ENCODE measurements at places on chromosomes 2 and 18. TPM values are rescaled to one million over a fixed set of nuclear protein-coding genes. Genes with fewer than 3 reads are reported as not detected.

The ANKRD30BL gene
- 0.32 TPM for polyA plus RNA-seq

The CFAP65 gene
- 3.3 TPM for polyA plus RNA-seq

The PROKR1 gene
- polyA plus RNA-seq, result 0.09 TPM

The G6PC2 gene
- polyA plus RNA-seq, result 0.09 TPM

The VIT gene
- not detected for polyA plus RNA-seq

The CCDC148 gene
- polyA plus RNA-seq, result 5.1 TPM

The CD8B gene
- polyA plus RNA-seq, result 0.39 TPM

The GRB14 gene
- 59.4 TPM for polyA plus RNA-seq

The RNF25 gene
- 37.7 TPM for polyA plus RNA-seq

The OSGEPL1 gene
- 24.4 TPM for polyA plus RNA-seq

The OSR1 gene
- polyA plus RNA-seq, result 46.2 TPM

The IL36B gene
- not detected for polyA plus RNA-seq

The FAM237A gene
- not detected for polyA plus RNA-seq

The E2F6 gene
- polyA plus RNA-seq, result 18.5 TPM

The FHOD3 gene
- polyA plus RNA-seq, result 1.7 TPM

The SMAD7 gene
- polyA plus RNA-seq, result 60.2 TPM

The RAPGEF4 gene
- 14.6 TPM for polyA plus RNA-seq

The AQP12B gene
- 0.14 TPM for polyA plus RNA-seq

The TSPYL6 gene
- 0.07 TPM for polyA plus RNA-seq

The POMC gene
- polyA plus RNA-seq, result 2.1 TPM
